ENCODE measurements at places on chromosomes 4 and X.

- DNase-seq = no peak
Measured at GRCh38 chrX:85378461-85378860, 1.0 kb downstream of the POF1B start.

DNA sequence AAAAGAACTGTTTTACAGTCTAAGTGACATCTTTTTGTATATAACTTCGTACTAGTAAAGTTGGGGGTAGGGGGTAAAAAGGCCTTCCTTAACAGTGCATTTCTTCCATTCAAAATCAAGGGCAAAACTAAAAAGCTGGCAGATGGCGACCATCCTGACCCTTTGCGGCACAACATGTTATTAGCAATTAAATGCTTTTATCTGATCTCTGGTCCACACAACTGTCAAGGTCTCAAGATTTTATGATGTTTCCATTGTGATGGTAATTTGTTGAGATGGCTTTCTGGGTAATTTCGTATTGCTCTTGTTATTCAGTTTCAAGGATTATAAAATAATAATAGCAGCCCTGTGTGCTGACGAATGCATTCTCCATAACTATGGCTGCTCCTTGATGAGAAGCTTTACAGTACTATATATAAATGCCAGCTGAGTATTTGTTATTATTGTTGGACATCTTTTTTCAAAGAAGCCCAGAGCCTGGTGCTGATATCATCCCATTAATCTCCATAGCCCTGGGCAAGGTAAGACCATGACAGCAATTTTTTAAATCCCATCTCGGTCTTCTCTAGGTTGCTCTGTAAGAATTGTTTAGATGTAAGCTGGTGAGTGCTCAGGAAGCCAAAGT, 89.5 kb downstream of the CBR4 start:
- no peak for DNase-seq

- DNase-seq = no peak
Measured at GRCh38 chr4:99088023-99088449, 552 bp downstream of the ADH5 start.

DNA sequence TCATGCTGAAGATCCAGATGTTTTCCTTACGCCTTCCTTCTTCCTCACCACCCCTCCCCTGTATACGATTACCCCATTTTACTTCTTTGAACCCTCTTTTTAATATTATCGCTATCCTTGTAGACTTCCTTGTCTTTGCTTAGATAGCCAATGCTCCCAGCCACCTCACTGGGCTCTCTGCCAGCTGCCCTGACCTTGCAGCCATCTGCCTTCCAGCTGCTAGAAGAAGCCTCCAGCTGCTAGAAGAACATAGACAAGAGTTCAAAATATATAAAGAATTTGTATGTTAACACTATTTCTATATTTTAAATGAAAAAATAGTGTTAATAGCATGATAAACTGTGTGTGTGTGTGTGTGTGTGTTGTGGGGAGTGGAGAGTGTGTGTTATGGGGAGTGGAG, 374.7 kb downstream of the ANKRD50 start:
- DNase-seq = no peak

- no peak for DNase-seq
Measured at GRCh38 chr4:117817301-117817700, 217.0 kb upstream of the NDST3 start.

DNA sequence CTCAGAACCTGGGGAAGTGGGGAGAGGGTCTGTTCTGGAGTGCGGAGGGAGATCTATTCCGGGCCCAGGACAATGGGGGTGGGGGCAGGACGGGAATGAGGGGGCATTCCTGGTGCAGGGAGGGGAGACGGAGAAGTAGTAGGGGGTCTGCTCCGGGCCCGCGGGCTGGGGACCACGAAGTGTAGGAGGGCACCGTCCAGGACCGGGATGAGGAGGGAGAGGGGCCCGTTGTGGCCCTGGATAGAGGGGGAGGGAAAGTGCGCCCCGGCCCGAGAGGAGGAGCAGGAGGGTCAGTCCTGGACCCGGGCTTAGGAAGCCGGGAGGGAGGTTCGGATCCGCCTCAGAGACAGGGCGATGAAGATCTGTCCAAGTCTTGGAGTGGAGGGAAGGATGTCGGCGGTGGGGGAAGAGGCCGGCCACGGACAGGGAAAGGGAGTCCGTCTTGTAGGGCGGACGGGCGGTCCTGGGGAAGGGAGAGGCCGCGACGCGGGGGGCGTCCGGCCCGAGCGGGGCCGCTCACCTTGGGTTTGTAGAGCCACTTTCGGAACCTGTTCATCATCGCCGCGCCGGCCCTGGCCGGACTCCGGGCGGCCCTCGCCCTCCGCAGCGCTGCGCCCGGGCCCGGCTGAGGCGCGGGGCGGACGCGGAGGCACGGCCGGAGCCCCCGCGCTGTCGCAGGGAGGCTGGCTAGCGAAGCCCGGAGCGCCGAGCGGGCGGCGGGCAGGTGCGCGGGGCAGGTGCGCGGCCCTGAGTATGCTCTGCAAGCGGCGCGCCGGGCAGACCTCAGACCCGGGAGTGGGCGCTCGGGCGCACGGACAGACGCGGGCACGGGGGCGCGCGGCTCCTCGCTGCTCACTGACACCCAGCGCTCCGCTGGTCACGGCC, at the start of gene ZFYVE28:
ZFYVE28 (minus strand) TSS at position 881 of the 885 bp plus-strand sequence; CDS start at position 559, 322 bp downstream.
- no peak for DNase-seq

DNA sequence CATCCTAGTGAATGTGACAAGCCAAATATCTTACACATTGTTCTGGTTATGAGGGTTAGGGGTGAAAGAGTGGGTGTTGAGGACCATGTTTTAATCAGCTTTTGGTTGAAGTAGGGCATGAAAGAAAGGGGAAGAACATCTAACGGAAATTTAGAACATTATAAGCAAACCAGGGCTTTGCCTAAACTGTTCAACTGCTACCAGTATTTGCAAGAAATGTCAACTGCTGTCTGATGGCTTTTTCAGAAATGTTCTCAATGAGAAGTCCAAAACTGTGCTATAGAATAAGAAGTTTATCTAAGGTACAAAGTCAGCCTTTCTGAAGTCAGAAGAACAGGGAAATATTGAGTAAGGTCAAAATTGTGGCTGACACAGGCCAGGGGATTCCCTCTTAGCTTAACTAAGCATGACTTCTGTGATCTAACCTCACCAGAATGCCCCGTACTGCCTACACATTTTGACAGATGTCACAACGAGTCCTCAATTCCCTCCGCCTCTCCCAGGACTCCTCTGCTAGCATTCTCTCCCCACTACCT, 67.1 kb downstream of the DTHD1 start:
- DNase-seq = peak; percentile 16

- DNase-seq = no peak
Measured at GRCh38 chrX:123060986-123061385, 123.1 kb upstream of the GRIA3 start.

- DNase-seq = no peak
Measured at GRCh38 chrX:149610511-149610910, 15.4 kb upstream of the HSFX2 start.

- DNase-seq = no peak
Measured at GRCh38 chrX:96474029-96474740, 210.5 kb upstream of the DIAPH2 start.

DNA sequence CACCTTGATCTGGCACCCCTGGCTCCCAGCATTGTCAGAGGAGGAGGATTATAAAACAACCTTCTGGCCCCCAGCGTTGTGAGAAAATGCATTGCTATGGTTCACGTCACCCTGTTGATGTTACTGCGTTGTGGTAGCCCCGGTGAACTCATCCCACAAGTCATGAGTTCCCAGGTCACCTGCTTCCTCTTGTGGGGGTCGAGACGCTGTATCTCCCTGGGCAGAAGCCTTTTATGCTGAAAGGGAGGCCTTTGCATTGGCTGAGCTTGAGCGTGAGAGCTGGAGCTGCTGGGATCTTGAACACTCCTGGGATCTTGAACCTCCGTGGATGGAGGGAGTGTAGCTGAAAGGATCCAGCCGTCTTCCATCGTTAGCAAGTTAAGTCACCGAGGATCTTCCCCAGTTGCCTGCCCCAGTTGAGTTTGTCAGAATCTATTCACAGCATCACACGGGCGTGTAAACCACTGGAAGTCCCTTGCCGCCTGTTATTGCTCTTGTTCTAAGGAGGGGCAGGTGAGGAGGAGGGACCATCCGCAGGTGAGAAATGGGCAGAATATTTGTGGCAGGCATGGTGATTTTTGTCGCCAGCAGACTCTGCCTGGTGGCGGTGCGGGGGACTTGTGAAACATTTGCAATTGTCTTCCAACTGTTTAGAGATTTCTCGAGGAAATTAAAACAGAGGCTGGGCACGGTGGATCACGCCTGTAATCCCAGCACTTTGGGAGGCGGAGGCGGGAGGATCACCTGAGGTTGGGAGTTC, 299.9 kb downstream of the ASMT start:
- DNase-seq = no peak

DNA sequence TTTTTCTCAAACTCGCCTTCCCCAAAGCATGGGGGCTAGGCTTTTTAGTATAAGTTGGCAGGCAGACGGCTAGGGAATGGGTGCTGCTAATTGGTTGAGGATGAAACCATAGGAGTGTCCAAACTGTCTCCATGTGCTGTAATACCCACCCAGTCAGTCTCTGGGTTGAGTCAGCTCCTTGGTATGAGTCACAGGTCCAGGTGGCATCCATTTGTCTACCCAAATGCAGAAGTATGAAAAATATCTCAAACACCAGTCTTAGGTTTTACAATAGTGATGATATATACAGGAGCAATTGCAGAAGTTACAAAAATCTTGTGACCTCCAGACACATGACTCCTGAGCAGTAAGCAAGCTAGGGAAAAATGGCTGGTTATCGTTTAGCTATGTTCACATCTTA, 27.4 kb upstream of the CCSER1 start:
- DNase-seq = no peak

- no peak for DNase-seq
Measured at GRCh38 chr4:129377131-129377845, 281.3 kb downstream of the C4orf33 start.

- DNase-seq = no peak
Measured at GRCh38 chr4:140020457-140021361, 133.3 kb downstream of the MAML3 start.

- no peak for DNase-seq
Measured at GRCh38 chr4:4645743-4646142, 103.9 kb upstream of the STX18 start.

DNA sequence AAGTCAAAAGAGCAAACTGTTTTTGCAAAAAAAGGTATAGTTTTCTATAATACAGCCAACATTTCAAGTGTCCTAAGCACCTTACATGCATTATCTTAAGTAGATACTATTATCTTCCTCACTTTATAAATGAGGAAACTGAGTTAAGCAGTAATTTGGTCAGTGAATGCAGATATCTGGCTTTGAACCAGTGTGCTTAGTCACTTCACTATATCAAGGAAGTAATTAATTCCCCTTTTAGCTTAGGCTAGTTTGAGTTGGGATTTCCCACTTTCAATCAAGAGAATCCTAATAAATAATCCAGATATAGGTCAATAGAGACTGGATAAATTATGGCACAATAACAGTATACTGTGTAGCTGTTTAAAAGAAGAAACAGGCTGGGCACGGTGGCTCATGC, 14.8 kb downstream of the SPINK2 start:
- DNase-seq = no peak

DNA sequence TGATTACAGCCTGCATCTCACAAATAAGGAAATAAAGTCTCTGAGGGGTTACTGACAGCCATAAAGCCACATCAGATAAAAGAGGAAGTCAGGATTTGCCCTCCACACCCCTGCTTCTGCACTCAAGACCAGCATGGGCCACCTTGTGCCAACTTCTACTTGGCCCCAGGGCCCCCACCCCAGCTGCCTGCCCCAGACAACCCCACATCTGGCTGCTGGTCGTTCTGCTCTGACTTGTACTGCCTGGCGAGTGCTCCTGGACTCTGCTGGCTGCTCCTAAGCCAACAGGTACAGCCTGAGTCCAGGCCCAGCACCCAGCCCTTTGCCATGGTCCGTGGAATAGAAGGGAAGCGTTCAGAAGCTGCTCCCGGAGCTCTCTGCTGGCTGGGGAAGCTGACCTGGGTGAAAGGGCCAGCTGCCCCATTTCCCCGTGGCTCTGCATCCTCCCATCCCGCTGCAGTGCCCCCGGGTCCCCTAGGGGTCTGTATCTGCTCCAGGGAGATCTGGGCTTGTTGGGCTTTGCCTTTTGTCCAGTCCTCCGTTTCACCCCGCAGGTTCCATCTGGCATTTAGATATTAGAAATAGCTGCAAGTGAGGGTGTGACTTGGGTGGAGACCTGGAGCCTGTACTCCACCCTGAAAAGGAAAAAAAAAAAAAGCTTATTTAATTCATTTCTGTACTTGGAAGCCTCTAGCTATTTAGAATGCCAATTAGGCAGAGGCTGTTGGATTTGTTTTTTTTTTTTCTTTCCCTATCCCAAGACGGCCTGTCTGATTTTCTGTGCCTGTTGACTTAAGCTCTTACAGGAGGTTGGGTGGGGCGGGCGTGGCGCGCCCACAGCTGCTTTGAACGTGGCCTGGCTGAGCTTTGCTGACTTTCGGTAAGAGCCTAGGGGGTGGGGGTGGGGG, 194.7 kb downstream of the PTTG2 start:
- DNase-seq = no peak

- DNase-seq = no peak
Measured at GRCh38 chrX:55715847-55716246, 1.7 kb upstream of the RRAGB start.

DNA sequence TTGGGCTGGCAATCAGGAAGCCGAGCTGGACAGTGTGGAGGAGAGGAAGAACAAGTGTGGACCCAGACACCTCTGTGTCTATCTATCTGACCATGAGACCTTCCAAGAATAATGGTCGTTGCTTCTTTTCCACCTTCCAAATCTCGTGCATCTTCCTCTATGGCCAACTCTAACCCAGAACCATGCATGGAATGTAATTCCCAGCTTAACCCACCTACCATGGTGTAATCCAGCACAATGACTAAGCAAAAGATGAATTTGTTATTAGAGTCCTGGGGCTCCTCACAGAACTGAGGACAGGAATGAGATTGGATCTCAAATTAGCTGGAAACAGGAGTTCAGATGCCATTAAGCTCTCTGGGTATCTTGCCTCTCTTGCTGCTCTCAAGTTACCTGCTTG, 17.4 kb upstream of the TMEM184C start:
- DNase-seq = no peak

DNA sequence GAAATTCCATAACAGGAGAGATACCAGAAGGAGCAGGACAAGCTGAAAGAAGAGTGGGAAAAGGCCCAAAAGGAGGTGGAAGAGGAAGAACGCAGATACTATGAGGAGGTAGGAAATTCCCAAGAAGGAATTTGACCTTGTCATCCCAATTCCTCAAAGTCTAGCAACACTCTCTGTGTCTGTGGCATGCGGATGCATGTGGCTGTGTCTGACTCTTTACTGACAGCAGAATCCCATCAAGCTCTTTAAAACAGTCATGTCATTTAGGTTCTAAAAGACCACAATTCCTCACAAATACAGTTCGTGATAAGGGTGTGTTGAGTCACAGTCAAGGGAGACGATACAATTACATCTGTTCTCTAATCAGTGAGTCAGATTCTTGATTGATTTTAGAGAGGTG, 68.5 kb downstream of the PHOX2B start:
- no peak for DNase-seq

DNA sequence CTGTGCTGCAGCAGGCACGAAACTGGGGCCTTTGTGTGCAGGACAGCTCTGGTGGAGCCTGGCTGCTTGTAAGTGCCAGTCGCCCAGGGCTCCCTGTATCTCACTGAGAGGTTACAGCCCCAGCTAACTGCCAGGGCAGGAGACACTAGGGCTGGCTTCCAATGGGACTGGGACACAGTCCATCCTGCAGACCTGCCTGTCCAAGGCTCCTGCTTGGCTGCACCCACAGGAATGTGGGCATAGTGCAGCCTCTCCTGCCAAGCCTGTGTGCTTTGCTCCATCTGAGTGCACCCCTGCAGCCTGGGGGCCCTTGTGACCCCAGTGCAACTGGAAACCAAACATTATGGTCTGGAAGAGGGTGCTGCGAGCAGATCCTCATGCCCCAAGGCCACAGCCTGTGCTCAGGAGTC, 144.0 kb downstream of the ADAM29 start:
- DNase-seq = no peak
